Naive B cell (primary cell): ENCODE measurements at places on chromosomes 6 and 20. TPM values are rescaled to one million over a fixed set of nuclear protein-coding genes. Genes with fewer than 3 reads are reported as not detected.

The CDH26 gene
- polyA plus RNA-seq: not detected

The MYCT1 gene
- polyA plus RNA-seq: 0.31 TPM

The TRIM10 gene
- 0.18 TPM for polyA plus RNA-seq

The TOX2 gene
- 0.26 TPM for polyA plus RNA-seq

The CD24 gene
- 194 TPM for polyA plus RNA-seq
